ENCODE measurements at places on chromosomes 2 and 18.

DNA sequence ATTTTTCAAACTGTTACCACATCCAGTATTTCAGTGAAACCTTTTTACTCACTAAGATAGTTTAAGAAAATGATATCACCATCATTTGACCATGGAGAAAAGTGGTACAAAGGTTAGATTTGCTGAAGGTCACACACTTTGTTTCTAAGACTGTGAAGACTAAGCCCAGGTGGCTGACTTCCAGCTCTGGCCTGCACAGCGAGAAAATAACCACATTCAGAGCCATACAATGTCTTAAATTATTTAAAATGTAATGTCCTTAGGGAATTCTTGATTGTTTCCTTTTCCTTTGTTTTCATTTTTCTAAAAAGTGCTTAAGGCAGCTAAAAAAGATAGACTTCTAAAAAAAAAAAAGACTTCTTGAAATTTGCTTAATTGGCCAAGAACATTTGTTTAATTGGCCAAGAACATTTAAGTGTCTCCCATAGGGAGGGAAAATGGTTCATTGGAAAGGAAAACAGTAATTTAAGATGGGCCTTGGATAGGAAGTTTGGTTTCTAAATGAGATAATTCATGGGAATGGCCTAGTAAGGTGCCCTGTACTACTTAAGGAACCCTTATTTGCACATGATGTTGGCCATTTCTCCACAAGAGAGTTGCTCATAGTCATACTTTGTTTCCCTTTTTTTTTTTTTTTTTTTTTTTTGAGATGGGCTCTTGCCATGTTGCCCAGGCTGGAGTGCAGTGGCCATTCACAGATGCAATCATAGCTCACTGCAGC, 45.2 kb downstream of the CYP1B1 start:
- DNase-seq = no peak

DNA sequence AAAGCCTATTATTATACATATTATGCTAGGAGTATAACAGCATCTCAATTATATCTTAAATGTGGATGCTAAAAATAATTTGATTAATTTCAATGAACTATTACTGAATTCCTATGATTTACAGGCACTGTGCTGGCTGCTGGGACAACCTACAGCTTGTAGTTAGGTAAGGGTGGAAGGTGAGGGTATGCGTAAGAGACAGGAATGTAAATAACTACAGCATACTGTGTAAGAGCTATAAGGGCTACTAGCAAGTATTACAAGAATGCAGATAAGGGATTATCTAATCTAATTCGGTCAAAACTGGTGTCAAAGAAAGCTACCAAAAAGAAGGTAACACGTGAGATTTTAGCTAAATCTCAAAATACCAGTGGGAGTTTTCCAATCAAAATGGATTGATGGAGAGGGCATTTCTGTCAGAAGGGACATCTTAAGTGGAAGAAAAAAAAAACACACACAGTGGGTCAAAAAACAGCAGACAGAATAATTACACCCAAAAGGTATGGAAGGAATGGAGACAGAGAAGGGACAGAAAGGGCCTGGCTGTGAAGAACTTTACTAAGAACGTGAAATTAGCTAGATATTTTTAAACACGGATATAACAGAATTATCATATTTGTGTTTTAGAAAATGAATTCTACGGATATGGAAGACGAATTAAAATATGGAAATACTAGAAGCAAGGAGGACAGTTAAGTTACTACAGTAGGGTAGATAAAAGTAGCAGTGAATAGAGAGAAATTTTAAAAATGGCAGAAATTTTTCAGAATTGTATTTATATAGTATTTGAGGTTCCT, 47.1 kb downstream of the STRN start:
- DNase-seq = no peak

GRCh38 chr2:19474128-19474527, 115.7 kb upstream of the OSR1 start:
- DNase-seq = peak; percentile 82

GRCh38 chr2:240615396-240615795, 9.9 kb upstream of the GPR35 start:
- DNase-seq = no peak

- DNase-seq = no peak
Measured at GRCh38 chr2:22027345-22028005, 903.7 kb downstream of the TDRD15 start.

All from DND-41 (cell line).